ENCODE measurements at places on chromosomes 12 and 14. TPM values are rescaled to one million over a fixed set of nuclear protein-coding genes. Genes with fewer than 3 reads are reported as not detected.

GRCh38 chr12:25249931-25250738 is 594 bp downstream of the KRAS start:
- peak; percentile 61 for DNase-seq

- DNase-seq, result no peak
These were observed 80.8 kb downstream of the MYRFL start for GRCh38 chr12:69905801-69906200.

The DHRS2 gene
- polyA plus RNA-seq, result 0.28 TPM

DNA sequence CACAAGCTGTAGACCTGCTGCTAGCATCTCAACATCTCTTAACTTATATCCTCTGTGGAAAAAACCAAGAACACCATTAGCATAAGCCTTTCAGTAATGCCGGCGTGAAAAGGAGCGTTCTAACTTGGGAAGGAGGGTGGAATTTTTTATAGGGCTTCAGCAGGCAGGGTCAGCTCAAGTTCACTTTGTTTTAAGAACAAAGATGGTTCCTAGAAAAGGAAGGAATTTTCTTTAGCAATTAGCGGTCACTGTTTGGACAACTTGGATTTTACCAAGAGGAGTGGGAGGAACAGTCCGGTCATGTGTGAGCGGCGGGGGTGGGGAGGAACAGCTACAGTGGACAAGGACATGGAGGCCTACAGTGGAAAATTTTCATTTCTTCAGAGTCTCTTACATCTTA is 35.9 kb downstream of the BBS10 start:
- no peak for DNase-seq

The PIANP gene
- not detected for polyA plus RNA-seq

The LRRC10 gene
- not detected for polyA plus RNA-seq

DNA sequence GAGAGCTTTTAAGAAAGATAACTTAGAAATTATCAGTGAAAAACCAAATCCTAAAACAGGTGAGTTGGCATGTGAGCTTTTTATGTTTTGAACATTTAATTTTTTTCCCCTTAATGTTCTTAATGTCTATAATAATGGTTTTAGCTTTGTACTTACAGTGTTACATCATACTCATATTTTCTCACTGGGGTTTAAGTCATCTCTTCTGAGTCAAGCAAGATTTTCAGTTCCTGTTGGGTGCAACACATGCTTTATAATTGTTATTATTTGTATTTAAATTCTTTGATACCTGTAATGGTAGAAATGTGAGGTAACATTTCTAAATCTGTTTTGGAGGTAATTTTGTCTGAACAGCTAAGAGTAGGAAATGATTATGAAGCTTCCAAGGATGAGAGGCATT is 113.0 kb downstream of the PLEKHA5 start:
- no peak for DNase-seq

DNA sequence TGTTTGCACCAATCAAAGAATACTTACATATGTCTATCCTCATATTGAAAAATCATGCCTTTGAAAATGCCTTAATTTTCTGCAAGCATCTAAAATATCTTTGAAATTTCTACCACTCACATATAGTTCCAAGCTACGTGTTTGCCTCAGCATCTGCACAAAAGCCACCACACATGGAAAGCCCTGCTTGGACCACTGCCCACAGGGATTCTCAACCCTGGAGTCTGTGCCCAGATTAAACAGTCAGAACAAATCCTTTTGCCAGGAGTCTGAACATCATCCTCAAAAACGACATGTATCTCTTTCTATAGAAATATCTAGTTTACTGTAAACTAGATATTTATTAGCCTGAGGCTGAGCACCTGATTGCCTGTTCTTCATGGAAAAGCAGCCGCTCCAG is 32.6 kb downstream of the ARMH4 start:
- no peak for DNase-seq

DNA sequence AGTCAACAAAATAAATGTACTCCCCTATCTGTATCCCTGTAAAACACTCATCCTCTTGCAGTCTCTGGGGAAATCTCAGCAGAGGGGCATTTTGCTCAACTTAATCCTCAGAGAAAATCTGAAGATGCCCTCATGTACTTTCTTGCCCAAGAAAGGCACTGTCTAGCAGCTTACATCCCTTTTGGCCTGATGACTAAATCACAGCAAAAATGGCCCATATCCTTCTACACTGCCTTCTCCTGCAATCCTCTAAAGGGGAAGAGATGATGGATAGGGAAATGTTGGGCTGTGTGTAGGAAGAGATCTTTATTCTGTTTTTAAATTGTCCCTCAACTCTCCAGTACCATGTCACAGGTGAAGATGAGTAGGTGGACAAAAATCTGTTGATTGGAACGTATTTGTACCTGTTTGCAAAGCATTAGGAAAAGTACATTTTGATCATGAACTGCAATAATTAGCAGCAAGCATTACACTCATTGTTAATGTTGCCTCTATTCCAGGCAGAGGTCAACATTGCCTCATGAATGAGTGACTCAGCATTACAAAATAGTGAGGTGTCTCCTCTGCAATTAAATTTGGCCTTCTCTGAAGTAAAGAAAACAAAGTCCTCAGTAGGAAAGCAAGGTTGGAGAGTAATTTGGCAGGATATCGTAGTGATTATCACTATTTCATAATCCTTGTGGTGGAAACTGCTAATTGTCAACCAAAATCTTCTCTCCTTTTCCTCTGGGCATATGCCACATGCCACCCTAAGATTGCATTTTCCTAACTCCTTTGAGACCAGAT is 172.4 kb upstream of the CAND1 start:
- no peak for DNase-seq

The NKX2-1 gene
- not detected for polyA plus RNA-seq

GRCh38 chr12:29644536-29645162 is 139.1 kb downstream of the TMTC1 start:
- no peak for DNase-seq

All from immature natural killer cell (primary cell).